AG04450 (cell line): ENCODE measurements at places on chromosomes 7 and 10. TPM values are rescaled to one million over a fixed set of nuclear protein-coding genes. Genes with fewer than 3 reads are reported as not detected.

DNA sequence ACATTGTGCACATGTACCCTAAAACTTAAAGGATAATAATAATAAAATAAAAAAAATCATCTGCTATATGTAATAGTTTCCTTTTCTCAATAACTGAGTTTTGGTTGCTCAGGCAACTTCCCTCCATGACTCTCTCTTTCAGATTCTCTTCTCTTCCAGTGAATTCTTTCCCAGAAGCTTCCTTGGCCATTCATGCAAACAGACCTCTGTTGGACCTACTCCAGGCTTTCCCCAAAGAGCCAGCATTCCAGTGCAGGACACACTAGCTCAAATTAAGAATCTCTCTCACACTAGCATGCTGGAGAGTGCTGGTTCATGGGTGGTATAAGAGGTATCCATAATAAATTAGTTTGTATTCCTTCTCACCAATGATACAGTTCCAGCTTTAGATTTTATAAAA lies 31.0 kb upstream of the ZEB1 start:
- DNase-seq, result no peak

GRCh38 chr7:74020390-74020789 lies 7.6 kb upstream of the ELN start:
- no peak for DNase-seq

The ARHGAP22 gene
- 8.2 and 9.6 TPM in 2 replicates for polyA plus RNA-seq

- DNase-seq, result no peak
Measured at GRCh38 chr10:44971434-44971833, 7.2 kb downstream of the DEPP1 start.

The HTR5A gene
- not detected in 2 replicates for polyA plus RNA-seq
